Stimulated activated naive CD8-positive, alpha-beta T cell treated with anti-CD3 and anti-CD28 coated beads, Interleukin-15, amount 100 ng/mL, for 72 hours (primary cell): ENCODE measurements at places on chromosomes 12 and 14.

GRCh38 chr12:121668750-121669520 lies 519 bp downstream of the MORN3 start:
- DNase-seq, result peak; percentile 46

GRCh38 chr12:51896236-51896635 lies 8.3 kb downstream of the ANKRD33 start:
- no peak for DNase-seq

DNA sequence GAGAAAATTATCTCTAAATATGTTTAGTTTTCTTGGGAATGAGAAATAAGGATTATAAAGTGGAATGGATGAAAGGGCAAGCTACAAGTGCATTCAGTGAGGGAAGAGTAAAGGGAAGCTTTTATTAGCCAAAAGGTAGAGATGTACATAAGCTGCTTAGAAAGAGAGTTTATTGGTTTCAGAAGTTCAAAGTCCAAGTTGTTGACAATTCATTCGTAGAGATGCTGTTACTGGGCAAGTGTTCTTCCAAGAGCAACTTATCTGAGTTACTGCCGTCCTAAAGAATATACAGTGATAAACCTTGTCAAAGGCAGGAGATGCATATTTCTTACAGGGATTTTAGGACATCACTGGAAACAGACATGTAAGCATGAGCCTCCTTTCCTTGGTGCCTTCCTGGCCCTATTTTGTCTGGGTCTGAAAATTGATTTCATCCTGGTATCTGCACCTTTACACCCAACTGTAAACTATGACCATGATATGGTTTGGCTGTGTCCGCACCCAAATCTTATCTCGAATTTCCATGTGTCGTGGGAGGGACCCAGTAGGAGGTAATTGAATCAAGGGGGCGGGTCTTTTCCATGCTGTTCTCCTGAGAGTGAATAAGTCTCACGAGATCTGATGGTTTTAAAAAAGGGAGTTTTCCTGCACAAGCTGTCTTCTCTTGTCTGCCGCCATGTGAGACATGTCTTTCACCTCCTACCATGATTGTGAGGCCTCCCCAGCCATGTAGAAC lies 46.8 kb downstream of the TRMT5 start:
- no peak for DNase-seq

DNA sequence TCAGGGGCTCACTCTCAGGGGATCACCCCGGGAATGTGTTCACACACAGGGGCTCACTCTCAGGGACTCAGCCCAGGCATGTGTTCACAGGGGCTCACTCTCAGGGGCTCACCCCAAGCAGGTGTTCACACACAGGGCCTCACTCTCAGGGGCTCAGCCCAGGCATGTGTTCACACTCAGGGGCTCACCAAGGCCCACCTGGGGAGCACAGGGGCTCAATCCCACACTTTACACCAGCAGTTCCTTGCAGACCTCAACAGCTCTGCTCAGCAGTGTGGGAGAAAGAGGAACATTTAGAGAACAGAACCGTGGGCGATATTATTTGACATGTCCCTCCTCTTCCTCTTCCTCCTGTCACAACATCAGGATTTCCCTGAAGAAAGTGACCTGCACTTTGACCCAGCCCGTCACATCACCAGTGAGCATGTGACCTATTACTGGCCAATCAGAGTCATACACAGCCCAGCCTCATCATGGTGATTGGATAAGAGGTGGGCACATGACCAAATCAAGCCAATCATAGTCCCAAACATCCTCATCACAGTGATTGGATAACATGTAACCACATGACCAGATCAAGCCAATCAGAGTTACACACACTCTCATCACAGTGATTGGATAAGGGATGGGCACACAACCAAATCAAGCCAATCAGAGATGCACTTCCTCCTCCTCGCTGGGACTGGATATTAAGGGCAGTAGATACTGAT lies 359.4 kb upstream of the SFSWAP start:
- no peak for DNase-seq

DNA sequence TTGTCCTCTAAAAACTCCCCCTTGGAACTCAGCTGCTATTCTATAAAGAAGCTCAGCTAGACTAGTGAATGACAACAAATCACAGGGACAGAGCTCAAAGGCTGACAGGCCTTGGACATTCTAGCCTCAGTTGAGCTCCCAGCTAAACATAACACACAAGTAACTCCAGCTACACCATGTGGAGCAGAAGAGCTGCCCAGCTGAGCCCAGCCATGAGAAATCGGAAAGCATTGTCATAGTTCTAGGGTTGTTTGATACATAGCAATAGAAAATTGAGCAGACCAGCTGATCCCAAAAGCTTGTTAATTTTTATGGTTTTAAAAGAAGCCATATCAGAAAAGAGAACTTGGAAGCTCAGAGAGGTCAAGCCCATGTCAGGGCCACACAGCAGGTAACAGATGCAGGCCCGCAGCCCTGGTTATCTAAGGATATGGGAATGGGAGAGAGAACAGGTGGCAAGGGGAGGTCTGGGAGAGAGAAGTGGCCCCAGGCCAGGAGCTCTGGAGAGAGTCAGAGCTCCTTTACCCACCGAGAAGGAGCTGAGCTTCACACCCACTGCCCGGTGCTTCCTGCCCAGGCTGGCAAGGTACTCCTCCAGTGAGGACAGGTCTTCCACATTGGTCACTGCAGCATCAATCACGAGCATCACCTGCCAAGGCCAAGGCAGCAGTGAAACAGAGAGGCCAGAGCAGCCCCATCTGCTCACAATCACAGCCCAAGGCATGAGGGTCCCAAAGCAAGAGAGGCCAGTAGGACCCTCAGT lies 2.9 kb downstream of the NGB start:
- no peak for DNase-seq

- DNase-seq, result no peak
Observed at GRCh38 chr12:45407981-45408728, 192.3 kb downstream of the ANO6 start.

GRCh38 chr14:64612971-64613666 lies 63.4 kb downstream of the PPP1R36 start:
- DNase-seq, result no peak

DNA sequence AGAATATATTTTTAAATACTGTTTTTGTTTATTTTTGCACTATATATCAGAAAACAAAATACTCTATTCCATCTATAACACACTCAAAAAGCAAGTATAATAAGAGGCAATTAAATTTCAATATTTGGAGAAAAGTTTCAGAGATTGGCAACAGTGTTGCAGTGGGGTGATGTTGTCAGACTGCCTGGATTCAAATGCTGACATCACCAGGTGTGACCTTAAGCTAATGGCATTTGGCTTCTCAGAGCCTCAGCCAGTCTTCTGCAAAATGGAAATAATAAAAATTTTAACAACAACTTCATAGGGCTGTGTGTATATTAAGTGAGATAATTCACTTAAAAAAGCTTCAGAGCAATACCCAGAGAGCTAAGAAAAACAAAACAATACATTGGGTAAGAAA lies 74.7 kb downstream of the TMTC1 start:
- DNase-seq, result no peak

GRCh38 chr14:73623504-73624054 lies 11.3 kb downstream of the ACOT6 start:
- DNase-seq, result no peak

DNA sequence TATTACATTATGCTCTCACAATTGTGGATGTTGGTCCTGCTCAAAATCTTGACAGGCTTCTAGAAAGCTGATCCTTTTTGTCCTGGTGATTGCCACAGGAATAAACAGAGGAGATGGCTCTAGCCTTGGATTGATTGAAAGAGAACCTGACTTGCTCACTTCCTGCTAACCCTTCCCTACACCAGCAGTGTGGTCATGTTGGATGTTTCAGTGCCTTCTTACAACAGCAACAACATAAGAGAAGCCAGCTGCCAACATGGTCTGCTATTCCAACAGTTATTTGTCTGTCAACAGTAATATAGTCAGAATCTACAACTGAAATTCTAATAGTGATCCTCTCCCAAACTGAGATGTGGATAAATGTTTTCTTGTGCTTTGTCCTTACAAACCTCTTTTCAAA lies 311.6 kb upstream of the DIO2 start:
- DNase-seq, result no peak

DNA sequence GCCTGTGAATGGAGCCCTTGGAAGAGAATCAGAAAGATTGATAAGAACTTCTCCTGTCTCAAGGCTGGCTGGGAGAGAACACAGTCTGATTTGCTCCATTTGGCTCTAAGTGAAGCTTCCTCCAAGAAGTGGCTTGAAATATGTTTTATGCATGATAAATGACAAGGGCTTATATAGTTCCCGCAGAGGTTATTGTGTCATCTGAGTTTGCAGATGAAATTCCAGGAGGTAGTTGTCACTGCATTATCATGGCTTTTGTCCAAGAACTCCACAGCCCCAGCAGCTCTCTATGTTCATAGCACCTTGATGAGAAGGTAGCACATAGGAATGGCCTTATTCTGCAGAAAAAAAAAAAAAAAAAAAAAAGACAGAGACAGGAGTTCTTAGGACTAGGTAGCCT lies 108.5 kb downstream of the DACT1 start:
- no peak for DNase-seq

DNA sequence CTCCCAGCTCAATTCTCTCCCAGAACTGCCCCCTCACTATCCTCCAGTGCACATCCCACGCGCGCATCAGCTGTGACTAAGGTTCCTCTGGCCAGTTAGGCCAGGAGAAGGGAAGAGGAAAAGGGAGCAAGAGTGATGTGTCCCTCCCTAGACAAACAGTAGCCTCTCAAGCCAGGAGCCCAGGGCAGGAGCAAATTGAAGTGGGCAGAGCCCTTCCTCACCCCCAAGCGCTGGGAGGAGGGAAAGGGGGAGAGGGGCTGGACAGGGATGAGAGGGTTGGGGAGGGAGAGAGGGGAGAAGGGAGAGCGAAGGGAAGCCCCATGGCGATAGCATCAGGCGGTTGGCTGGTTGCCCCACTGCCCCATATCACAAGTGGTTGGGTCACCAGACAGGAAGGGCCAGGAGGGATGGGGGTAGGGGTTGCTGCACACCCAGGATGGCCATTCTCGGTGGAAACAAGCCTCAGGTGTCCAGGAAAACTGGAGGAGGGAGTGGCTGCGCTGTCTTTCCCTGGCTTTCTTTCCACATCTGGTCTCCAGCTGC lies 1.1 kb downstream of the CD63 start:
- DNase-seq, result no peak

DNA sequence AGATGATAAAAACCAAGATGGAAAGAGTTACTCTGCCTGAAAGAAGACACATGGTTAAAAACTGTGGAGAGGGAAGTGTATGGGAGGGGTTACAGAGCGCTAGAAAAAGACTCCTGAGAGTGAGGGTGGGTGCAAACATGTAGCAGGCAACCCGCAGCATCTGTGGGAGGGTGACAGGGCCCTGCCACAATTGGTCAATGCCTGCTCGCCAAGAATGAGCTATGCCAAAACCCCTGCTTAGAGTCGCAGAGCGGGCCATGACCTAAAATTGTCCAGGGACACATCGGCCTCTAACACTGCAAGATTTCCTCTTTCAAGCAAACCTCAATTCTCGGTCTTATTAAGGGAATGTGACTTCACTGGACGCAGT lies 700 bp downstream of the PRKAG1 start:
- no peak for DNase-seq

- peak; percentile 46 for DNase-seq
Observed at GRCh38 chr12:5220835-5221234, 177.2 kb downstream of the KCNA5 start.

- no peak for DNase-seq
Observed at GRCh38 chr12:13583630-13584029, 387.1 kb downstream of the EMP1 start.

- no peak for DNase-seq
Observed at GRCh38 chr12:13178568-13179210, 17.8 kb upstream of the EMP1 start.

- peak; percentile 71 for DNase-seq
Observed at GRCh38 chr12:113088971-113089756, 32.6 kb downstream of the DTX1 start.

DNA sequence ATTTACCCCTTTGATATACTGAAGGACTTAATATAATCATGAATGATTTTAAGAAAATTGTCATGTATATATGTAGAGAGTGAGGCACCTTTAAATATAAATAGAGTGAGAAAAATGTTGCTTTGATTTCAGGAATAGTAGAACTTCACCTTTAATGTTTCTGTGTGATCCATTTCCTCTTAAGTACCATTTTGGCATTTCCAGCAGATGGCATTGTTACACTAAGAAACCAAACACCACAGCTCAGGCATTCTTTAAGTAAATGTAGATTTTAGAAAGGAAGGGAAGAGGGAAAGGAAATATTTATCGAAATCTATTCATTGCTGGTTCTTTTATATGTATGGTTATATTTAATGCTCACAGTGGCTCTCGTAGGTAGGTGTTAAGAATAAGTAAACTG lies 556.7 kb upstream of the FBXO33 start:
- DNase-seq, result no peak

DNA sequence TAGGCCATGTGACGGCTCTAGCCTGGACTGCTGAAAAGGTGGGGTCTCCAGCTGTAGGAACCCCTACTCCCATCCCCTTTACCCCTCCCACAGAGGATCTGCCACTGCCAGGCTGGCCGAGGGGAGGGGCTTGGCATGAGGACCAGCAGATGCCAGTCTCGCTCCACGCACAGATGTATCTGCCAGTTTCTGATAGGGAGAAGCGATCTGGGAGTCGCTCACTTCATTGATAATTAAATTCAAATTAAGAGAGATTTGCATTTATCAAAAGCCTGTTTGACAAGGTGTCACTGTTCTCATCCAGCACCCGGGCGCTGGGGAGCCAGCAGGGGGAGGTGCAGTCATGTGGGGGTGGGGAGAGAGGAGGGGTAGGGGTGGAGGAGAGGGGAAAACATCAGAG lies 217.6 kb upstream of the MYL2 start:
- DNase-seq, result no peak

- DNase-seq, result no peak
Observed at GRCh38 chr14:75523771-75524171, 1.5 kb downstream of the BATF start.

- no peak for DNase-seq
Observed at GRCh38 chr14:95707327-95707726, 6.6 kb downstream of the TCL1A start.

GRCh38 chr14:55381561-55381960 lies 30.1 kb downstream of the ATG14 start:
- no peak for DNase-seq

GRCh38 chr14:54881761-54882401 lies 20.7 kb downstream of the GCH1 start:
- peak; percentile 16 for DNase-seq

DNA sequence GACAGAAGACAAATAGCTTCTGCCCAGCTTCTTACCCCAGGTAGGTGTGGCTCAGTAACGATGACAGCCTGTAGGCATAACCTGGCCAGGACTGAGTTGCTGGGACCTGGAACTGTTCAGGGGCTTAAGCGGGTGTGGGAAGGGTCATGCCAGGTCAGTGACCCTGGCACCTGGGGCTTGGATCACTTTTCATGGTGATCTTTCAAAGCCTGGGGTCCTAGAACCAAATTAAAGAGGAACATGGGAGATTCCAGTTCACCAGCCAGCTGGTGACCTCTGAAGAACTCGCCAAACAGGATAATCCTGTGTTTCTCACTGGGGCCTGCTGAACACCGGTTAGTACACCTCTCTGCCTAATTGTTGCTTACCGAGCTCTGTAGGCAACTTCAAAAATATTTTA lies 102.6 kb upstream of the LMNTD1 start:
- no peak for DNase-seq

DNA sequence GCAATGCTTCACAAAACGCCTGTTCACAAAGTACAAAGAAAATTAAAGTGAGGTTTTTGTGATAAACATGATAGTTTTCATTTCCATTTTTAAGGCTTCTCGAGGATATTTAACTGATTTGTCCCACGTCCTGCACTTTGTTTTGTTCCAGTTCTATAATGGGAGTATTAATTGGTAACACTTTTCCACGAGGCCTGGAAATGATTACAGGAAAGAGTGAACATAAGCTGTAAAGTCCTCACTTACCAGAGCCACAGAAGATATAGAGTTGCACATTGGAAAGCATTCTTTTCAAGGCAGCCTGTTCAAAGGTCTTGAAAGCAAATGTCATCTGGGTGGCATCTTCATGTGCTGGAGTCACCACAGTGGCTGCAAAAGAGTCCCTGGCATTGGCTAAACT lies 1236.6 kb downstream of the BCL11B start:
- DNase-seq, result no peak
